Fibroblast of pulmonary artery (primary cell): ENCODE measurements at places on chromosomes 16 and 17.

DNA sequence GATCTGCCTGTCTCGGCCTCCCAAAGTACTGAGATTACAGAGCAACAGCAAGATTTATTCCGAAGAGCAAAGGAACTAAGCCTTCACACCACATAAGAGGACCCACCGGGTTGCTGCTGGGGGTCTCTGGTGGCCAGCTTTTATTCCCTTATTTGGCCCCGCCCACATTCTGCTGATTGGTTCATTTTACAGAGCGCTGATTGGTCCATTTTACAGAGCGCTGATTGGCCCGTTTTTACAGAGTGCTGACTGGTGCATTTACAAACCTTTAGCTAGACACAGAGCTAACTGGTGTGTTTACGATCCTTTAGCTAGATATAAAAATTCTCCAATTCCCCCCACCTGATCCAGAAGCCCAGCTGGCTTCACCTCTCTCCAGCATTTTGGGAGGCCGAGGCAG, 26.3 kb downstream of the COPRS start:
- no peak for DNase-seq

- DNase-seq: no peak
Observed at GRCh38 chr17:17402558-17402957, 74.2 kb upstream of the MED9 start.

DNA sequence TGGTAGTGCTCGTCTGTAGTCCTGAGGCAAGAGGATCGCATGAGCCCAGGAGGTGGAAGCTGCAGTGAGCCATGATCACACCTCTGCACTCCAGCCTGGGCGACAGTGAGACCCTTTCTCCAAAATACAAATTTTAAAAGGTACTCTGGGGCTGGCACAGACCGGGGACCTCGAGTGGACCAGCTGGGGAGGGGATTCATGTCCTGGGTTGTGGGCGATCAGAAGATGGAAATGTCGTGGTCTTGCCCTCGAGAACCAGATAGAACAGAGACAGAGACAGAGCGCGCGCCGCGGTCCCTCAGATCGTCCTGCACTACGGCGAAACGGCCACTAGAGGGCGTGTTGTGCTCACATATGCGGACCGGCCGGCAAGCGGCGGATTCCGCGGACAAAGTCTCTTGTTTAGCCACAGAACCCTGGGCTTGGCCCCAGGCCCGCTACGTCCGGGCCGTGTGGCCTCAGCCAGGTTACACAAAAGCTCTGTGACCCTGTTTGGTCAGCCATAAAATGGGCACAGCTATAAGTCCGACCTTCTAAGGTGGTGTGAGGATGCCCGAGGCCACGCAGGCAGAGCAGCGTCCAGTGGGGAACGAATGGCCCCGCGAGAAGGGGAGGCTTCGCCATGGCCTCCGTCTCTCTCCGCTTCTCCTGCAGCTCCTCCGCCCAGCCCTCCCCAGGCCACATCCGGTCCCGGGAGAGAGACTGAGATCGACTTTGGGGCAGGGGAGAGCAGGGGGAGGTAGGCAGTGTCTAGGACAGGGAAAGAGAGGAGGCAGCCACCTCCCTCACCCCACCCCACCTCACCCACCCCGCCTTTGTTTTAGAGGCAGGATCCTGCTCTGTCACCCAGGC, 14.6 kb upstream of the SBK1 start:
- DNase-seq: peak; percentile 80

DNA sequence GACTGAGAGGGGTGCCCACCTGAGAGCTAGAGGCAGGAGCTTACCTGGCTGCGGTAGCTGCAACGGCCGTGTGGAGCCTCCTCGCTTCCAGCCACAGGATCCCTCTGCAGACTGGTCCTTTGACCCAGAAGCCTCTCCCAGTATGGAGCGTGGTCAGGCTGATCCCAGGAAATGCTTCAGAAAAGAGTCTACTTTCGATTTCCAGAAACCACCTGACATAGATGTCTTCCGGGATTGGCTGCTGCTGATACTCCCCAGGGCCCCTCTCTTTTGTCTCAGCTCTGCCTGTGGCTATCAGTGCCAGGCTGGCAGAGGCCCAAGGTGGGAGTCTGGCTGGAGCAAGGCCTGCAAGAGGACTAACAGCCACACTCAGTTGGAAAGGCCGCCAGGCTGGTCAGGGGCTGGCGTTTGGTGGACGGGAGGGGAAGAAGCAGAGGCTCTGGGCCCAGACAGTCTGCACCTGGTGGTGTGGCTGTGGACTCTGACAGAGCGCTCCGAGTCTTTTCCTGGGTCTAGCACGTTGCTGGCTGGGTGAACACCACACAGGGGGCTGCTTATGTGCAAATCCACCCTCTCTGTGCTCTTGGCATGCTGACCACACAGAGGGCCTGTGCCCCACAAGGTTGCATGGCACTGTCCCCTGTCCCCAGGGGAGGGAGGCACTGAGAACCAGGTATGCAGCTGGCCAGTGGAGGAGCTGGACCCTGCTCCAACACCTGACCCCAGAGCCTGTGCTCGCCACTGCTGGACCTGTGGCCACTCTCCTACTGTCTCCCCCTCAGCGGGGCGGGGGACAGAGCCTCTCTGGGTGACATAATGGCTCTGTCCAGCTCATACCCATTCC, at the start of gene LGALS3BP:
Gene LGALS3BP, minus strand, starts transcription at position 144 of the 844 bp plus-strand sequence. CDS start 2,732 bp downstream, outside the sequence.
- peak; percentile 89 for DNase-seq

- no peak for DNase-seq
Observed at GRCh38 chr17:39756380-39757079, 18.8 kb downstream of the GRB7 start.

- DNase-seq: no peak
Observed at GRCh38 chr16:14063618-14064581, 7.2 kb upstream of the MRTFB start.

- no peak for DNase-seq
Observed at GRCh38 chr16:75345711-75346110, 87.6 kb downstream of the CFDP1 start.

DNA sequence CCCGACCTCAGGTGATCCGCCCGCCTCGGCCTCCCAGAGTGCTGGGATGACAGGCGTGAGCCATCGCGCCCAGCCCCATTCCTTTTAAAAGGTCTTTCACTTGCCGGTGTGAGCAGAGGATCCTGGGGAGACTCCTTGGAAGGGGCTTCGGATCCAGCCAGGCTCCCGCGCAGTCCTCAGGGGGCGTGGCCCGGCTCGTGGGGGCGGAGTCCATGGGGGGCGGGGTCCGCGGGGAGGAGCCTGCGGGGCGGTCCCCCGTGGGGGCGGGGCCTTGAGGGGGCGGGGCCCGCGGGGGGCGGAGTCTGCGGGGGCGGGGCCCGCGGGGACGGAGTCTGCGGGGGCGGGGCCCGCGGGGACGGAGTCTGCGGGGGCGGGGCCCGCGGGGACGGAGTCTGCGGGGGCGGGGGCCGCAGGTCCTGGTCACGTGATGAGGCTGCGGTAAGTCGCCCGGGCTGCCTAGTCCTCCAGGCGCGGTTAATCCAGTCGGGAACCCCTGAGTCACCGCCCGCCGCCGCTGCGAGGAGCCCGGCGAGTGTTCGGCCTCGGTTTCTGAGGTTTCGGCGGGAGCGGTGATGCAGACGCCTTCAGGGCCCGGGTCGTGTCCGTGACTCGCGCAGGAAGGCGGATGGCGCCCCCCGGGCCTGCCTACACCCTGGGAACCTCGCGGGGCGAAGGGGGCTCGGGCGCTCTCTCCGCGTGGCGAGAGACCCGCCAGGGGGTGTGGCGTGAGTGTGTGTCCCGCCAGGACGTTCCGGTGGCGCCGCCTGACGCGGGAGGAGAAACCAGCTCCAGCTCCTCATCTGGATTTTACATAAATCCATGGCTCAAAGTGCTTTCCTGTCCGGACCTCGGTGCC, 23.6 kb upstream of the ABR start:
- peak; percentile 56 for DNase-seq

DNA sequence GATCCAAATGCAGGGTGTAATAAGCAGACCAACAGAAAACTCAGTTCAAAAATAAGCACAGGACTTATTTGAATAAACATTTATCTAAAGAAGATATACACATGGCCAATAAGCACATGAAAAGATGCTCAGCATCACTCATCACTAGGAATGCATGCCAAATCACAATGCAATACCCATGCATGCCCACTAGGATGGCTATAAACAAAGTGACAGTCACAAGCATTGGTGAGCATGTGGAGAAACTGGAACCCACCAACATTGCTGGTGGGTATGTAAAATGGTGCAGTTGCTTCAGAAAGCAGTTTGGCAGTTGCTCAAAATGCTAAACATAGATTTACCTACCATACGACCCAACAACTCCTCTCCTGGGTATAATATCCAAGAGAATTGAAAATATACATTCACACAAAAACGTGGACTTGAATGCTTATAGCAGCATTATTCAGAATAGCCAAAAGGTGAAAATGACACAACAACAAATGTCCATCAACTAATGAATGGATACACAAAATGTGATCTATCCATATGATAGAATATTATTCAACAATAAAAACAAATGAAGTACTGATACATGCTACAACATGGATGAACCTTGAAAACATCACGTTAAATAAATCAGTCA, 20.1 kb downstream of the UBE2O start:
- DNase-seq: peak; percentile 32

- no peak for DNase-seq
Observed at GRCh38 chr17:1647802-1648171, 1.9 kb downstream of the RILP start.

GRCh38 chr16:85033171-85033570, 5.6 kb downstream of the KIAA0513 start:
- DNase-seq: no peak

- DNase-seq: no peak
Observed at GRCh38 chr16:17753434-17753833, 282.7 kb upstream of the XYLT1 start.

- no peak for DNase-seq
Observed at GRCh38 chr17:6467567-6467966, 23.3 kb downstream of the PIMREG start.

GRCh38 chr17:27560668-27561067, 70.3 kb upstream of the LGALS9 start:
- DNase-seq: peak; percentile 62

GRCh38 chr17:13735861-13736260, 134.1 kb upstream of the HS3ST3A1 start:
- DNase-seq: no peak

GRCh38 chr17:2710803-2711607, 559 bp downstream of the CLUH start:
- no peak for DNase-seq

- DNase-seq: no peak
Observed at GRCh38 chr17:58335061-58335731, 6.6 kb upstream of the TSPOAP1 start.

GRCh38 chr16:1274767-1275166, 18.9 kb downstream of the TPSD1 start:
- DNase-seq: no peak

DNA sequence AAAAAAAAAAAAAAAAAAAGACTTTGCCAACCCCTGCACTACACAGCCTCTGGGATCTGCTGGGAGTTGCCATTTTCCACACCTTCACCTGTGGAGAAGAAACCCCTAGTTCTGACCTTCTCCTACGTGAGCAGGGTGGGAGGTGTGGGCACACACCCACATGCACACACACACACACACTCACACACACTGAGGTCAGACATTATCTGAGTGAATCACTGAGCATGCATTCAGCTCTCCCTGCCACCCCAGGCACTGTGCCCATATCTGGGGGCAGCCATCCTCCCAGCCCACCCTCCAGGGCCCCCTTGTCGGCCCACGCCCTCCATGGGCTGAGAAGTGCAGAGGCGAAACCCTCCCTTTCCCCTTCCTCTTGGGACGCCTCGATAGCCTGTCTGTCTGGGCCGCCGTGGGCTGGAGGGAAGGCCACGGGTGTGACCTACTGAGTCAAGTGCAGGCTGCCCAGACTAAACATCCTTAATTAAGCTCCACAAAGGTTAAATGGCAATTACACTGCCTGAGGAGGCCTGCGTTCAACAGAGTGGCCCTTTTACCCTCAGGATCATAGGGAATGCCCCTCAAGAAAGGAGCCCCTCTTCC, 143.8 kb downstream of the C16orf95 start:
- DNase-seq: no peak

DNA sequence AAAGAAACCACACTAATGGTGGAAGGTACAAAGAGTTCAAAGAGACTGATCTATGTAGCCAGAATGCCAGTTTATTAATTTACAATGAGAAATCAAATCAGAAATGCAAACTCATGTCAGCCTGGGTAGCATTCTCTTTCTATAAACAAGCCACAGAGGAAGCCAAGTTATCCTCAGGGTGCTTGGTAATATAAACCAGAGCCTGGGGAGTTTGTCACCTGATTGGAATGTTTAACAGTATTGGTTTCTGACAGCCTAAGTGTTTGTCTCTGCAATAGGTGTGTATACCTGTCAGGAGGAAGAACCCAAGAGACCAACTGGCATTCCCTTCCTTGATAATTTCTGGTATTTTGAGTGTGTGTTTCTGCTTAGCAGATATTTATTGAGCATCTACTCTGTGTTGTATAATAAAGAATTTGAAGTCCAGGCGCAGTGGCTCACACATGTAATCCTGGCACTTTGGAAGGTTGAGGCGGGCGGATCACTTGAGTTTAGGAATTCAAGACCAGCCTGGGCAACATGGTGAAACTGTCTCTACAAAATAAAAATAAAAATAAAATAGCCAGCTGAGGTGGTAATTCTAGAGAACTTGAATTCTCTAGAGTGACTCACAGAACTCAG, 3.1 kb upstream of the C17orf58 start:
- no peak for DNase-seq
